A549 treated with CpdA at 1 μM for 4 hours (cell line): ENCODE measurements at places on chromosomes 6 and 20. TPM values are rescaled to one million over a fixed set of nuclear protein-coding genes. Genes with fewer than 3 reads are reported as not detected.

Gene PTCRA
- not detected in 5 replicates for total RNA-seq

Gene ABCF1
- 50.8 to 66.2 TPM (median 55.3 TPM) in 5 replicates for total RNA-seq

Gene MACROD2
- 0.50 to 1.1 TPM (median 0.79 TPM) in 5 replicates for total RNA-seq

Gene COL19A1
- total RNA-seq = not detected in 5 replicates

Gene ELOVL4
- total RNA-seq = 1.5 to 2.0 TPM (median 1.7 TPM) in 5 replicates
